ENCODE measurements at places on chromosomes 4 and X.

GRCh38 chr4:3303565-3303824 lies 10.7 kb downstream of the RGS12 start:
- no peak for DNase-seq

- DNase-seq: no peak
These were observed 435 bp upstream of the MGST2 start for GRCh38 chr4:139665079-139665689.

DNA sequence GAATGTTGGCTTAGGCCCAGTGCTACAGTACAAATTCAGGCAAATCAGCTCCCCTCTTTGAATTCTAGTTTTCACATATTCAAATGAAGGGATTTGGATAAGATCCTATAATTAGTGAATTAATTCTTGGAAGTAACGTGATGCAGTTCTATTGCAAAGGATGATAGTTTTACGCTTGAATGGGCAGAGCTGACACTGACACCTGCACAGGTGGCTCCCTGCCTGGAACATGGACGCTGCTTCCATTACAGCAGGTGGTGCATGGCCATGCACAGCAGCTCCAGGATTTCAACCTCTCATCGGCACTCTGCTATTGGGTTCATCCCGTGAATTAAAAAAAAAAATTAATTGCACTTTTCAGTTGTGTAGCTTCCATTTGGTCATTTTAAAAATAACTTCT lies 28.4 kb upstream of the RPS6KA6 start:
- no peak for DNase-seq

GRCh38 chr4:20109391-20109790 lies 142.3 kb upstream of the SLIT2 start:
- no peak for DNase-seq

DNA sequence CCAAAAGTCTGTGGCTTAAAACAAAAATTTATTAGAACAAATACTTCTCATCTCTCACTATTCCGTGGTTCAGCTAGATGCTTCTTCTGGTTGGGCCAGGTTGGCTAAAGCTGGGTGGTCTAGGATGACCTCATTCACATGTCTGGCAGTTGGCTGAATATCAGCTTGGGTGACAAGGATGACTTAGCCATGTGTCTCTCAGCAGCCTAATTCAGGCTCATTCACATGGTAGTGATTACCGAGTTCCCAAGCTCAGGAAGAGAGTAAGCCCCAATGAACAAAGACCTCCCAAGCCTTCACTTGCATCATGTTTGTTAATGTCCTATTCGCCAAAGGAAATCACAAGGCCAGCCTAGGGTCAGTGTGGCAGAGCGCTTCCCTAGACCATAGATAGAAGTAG lies 119.4 kb downstream of the FANCB start:
- no peak for DNase-seq

GRCh38 chr4:65340382-65341109 lies 329.7 kb downstream of the EPHA5 start:
- DNase-seq: no peak
